H1 (cell line): ENCODE measurements at places on chromosomes 12 and 14. TPM values are rescaled to one million over a fixed set of nuclear protein-coding genes. Genes with fewer than 3 reads are reported as not detected.

HOXC5 gene
- total RNA-seq, result not detected in 2 replicates

CEBPE gene
- not detected in 2 replicates for total RNA-seq

FOXN4 gene
- 0.26 and 0.57 TPM in 2 replicates for total RNA-seq

NR1H4 gene
- not detected in 2 replicates for total RNA-seq

NRIP2 gene
- total RNA-seq, result not detected in 2 replicates

CATSPERB gene
- 0.30 TPM in 1 of 2 replicates, not detected in the other for total RNA-seq

SLC39A9 gene
- 43.8 and 44.2 TPM in 2 replicates for total RNA-seq

MANSC4 gene
- not detected in 2 replicates for total RNA-seq

LRP1-AS gene
- total RNA-seq, result not detected in 2 replicates

- no peak overlapping the region for H3K27ac ChIP-seq
- H3K27me3 ChIP-seq, result peaks cover 6% of the 10 kb centered on the region
- H3K4me3 ChIP-seq, result no peak overlapping the region
- DNase-seq, result no peak
Measured at GRCh38 chr14:20440465-20440864, 4.5 kb upstream of the KLHL33 start.

DNA sequence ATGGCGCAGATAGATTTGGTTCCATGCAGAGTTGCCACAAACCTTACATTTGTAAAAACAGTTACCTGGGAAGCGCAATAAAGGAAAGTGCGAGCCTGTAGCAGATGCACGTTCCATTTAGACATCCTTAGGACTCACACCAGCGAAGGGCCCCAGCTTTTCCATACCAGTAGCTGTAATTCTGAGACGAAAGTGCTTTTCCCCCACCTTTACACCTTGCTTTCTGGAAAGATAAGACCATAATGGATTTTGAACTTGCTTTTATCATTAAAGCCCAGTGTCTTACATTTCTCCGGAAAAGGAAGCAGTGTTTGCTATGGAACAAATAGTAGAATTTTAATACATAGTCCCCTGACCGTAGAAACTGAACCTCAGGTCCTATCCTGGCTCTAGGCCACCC is 616 bp upstream of the CCDC77 start:
- peaks cover 8% of the 10 kb centered on the region; the same call in 1 of the 2 replicates for H3K36me3 ChIP-seq
- H3K4me3 ChIP-seq, result peak overlapping the region; percentile 82
- H3K4me1 ChIP-seq, result no peaks in the 10 kb centered on the region
- H3K27me3 ChIP-seq, result no peaks in the 10 kb centered on the region

- DNase-seq, result no peak
- no peaks in the 10 kb centered on the region for H3K27me3 ChIP-seq
- H3K27ac ChIP-seq, result no peak overlapping the region
- no peak overlapping the region for H3K4me3 ChIP-seq
- peaks cover 8% of the 10 kb centered on the region for H3K36me3 ChIP-seq
Measured at GRCh38 chr14:81261176-81261575, 40.4 kb upstream of the GTF2A1 start.

GRCh38 chr14:77426396-77426795 is 3.1 kb upstream of the NOXRED1 start:
- H3K27me3 ChIP-seq, result no peaks in the 10 kb centered on the region
- peaks cover 22% of the 10 kb centered on the region for H3K36me3 ChIP-seq
- H3K4me3 ChIP-seq, result no peak overlapping the region
- H3K27ac ChIP-seq, result no peak overlapping the region
- peaks cover 8% of the 10 kb centered on the region for H3K4me1 ChIP-seq
- no peak for DNase-seq

- H3K27ac ChIP-seq, result no peak overlapping the region
- no peak for DNase-seq
- no peaks in the 10 kb centered on the region; the same call in 1 of the 2 replicates for H3K4me1 ChIP-seq
- H3K4me3 ChIP-seq, result no peak overlapping the region
Measured at GRCh38 chr12:45338272-45338671, 122.4 kb downstream of the ANO6 start.

GRCh38 chr14:61620130-61620946 is 75.0 kb upstream of the HIF1A start:
- H3K27me3 ChIP-seq, result no peaks in the 10 kb centered on the region
- no peaks in the 10 kb centered on the region; the same call in 1 of the 2 replicates for H3K4me1 ChIP-seq
- H3K36me3 ChIP-seq, result no peaks in the 10 kb centered on the region
- no peak for DNase-seq
- no peak overlapping the region for H3K27ac ChIP-seq

DNA sequence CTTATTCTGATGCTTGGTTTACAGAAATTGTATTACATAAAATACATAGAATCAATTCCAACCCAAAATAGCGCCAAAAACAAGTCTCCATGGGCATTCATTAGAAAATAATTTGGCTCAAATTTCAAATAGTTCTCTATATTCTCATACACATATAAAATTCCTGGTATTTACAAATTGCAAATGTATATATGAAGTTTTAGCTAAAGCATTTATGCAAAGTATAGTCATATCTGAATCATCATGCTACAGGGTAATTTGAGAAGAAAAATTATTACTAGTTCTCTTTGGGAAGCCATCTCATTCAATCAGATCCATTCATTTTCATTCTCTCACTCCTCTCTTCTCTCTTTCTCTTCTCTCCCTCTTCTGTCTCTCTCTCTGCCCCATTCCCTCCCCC is 257.8 kb downstream of the DPF3 start:
- no peaks in the 10 kb centered on the region for H3K4me1 ChIP-seq
- no peaks in the 10 kb centered on the region for H3K27me3 ChIP-seq
- no peaks in the 10 kb centered on the region for H3K36me3 ChIP-seq
- H3K27ac ChIP-seq, result no peak overlapping the region
- H3K4me3 ChIP-seq, result no peak overlapping the region
- DNase-seq, result no peak

DNA sequence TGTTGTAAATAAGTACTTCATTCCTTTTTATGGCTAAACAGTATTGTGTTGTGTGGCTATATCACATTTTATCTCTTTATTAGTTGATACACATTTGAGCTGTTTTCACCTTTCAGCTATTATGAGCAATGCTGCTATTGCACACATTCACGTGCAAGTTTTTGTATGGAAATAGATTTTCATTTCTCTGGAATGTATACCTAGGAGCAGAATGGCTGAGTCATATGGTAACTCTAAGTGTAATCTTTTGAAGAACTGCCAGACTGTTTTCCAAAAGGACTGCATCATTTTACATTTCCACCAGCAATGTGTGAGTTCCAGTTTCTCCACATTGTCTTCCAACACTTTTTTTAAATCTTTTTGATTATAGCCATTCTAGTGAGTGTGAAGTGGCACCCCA is 134.0 kb downstream of the SRGAP1 start:
- no peaks in the 10 kb centered on the region for H3K4me1 ChIP-seq
- no peak overlapping the region for H3K4me3 ChIP-seq
- no peaks in the 10 kb centered on the region for H3K27me3 ChIP-seq
- DNase-seq, result no peak
- no peaks in the 10 kb centered on the region for H3K36me3 ChIP-seq
- no peak overlapping the region for H3K27ac ChIP-seq

DNA sequence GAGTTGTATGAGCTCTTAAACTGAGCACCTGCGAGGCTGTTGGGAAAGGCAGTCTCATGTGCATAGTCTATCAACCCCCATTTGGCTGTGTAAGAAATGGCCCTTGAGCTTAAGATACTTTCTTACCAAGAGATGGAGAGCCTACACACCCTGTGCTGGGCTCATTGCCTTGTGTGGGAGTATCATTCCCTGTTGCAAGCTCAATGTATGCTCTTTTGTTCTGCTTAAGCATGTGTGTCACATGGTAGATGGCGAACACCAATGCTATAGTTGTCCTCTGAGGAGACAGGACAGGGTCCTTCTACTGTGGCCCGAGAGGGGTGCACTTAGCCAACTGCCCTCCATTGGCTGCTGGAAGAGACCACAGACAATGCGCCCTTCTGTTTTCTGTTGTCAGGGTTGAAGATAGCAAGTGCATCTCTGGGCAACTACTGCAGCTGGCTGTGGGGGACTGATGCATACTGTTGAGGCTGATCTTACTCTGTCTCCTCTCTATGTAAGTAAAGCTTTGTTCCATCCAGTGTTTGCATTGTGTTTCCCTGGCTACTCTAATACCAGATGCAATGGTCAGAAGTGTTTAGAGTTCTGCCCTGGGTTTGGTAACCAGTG is 79.5 kb downstream of the PTPRB start:
- H3K36me3 ChIP-seq, result no peaks in the 10 kb centered on the region
- DNase-seq, result no peak
- H3K4me1 ChIP-seq, result no peaks in the 10 kb centered on the region

DNA sequence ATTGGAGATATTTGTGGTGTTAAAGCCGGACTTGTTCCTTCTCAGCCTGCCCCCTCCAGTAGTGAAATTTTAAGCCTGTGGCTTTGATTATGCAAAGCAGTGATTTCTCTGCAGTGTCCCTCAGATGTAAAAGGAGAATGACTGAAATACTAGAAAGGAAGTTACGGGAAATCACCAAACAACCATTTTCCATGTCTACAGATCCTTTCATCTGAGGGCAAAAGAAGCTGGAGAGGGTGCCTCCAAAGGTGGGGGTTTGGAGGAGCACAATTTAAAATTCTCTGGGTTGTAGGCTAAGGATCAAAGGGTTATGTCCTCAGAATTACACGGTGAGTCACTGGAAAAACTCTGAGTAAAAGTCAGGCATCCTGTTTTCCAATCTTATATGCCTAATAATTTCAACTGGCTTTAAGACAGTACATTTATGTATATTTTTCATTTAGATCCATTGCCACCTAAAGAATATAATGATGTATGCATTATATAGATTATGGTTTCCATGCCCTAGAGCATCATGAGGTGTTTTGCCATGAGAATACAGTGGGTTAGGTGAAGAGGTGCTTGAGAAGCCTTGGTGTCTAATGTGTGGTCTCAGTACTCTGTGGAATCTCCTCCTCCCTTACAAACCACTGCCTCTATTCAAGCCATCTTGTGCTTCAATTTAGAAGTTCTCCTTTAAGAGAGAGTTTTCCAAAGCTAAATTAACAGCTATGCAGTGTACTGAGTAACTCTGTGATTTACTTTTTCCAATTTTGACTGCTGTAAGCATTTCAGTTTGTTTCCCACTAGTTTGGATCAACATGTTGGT is 362.1 kb downstream of the RAD51B start:
- H3K4me3 ChIP-seq, result no peak overlapping the region
- H3K4me1 ChIP-seq, result no peaks in the 10 kb centered on the region; the same call in 1 of the 2 replicates
- no peaks in the 10 kb centered on the region for H3K36me3 ChIP-seq
- DNase-seq, result no peak
- no peaks in the 10 kb centered on the region; the same call in 1 of the 2 replicates for H3K27me3 ChIP-seq
- no peak overlapping the region for H3K27ac ChIP-seq

DNA sequence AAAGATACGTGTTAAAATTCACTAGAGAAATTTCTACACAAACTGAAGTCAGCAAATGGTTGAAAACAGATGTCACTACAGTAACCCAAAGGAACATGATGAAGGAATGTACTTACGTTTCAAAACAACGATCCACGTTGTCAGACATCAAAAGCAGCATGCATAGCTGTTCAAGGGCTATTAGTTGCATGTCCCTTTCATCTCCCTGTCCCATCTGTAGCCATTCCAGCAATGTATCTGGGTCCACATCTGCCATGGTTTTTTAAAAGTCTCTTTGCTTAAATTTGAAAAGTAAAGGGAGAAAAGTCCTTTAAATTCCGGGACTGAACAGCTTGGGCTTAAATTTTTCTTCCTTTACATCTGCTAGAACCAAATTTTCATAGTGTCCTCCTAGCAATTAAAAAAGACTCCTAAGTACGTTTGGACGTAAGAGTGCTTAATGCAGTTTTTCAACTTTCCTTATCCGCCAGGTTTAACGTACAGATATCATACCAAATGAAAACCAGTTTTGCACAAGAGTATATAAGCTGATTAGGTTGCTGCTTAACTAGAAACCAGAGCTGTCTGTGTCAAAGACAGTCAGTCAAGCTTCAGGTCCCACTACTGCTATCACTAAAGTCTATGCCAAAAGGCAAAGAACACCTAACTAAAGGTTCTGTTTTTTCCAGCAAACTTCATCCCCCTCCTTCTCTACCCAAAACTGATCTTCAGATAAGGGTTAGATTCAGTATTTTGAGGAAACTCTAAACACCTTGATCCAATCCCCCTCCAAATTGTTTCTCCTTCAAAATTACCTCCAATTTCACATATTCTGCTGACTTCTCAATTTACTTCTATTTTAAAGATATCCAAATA is 1.7 kb downstream of the HECTD1 start:
- DNase-seq, result no peak
- no peak overlapping the region for H3K27ac ChIP-seq
- peak overlapping the region; percentile 99 for H3K4me3 ChIP-seq
- peaks cover 1% of the 10 kb centered on the region; the same call in 1 of the 2 replicates for H3K4me1 ChIP-seq
- no peaks in the 10 kb centered on the region; the same call in 1 of the 2 replicates for H3K36me3 ChIP-seq
- no peaks in the 10 kb centered on the region for H3K27me3 ChIP-seq

GRCh38 chr12:130591736-130592135 is 124.4 kb downstream of the RIMBP2 start:
- no peak overlapping the region for H3K4me3 ChIP-seq
- H3K36me3 ChIP-seq, result no peaks in the 10 kb centered on the region
- no peak overlapping the region for H3K27ac ChIP-seq
- no peak for DNase-seq

DNA sequence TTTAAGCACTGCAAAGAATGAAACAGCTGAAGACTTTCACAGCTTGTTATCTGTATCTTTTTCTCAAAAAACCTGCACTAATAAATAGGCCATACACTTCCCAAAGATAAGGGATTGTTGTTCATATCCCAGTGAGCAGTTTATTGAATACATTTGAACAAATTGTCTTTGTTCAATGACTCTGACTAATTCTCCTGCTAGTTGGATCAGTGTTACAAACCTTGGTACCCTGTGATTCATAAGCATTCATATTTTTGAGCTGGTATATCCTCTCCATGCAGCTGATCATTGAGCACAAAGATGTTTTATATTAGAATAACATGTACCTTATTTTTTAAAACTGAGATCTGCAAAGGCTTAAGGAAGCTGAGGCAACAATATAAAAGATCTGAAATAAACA is 58.9 kb upstream of the FSCB start:
- DNase-seq, result no peak
- H3K27me3 ChIP-seq, result no peaks in the 10 kb centered on the region
- H3K4me3 ChIP-seq, result no peak overlapping the region
- no peaks in the 10 kb centered on the region for H3K36me3 ChIP-seq

GRCh38 chr14:55436519-55436918 is 3.9 kb downstream of the TBPL2 start:
- DNase-seq, result no peak
- no peak overlapping the region for H3K4me3 ChIP-seq
- no peaks in the 10 kb centered on the region for H3K27me3 ChIP-seq
- no peak overlapping the region for H3K27ac ChIP-seq
